ENCODE measurements at places on chromosomes 7 and 10.
A peak's percentile ranks its signal among the peaks of the same experiment; 100 is the strongest.

GRCh38 chr10:114499630-114500190 is 95.4 kb upstream of the AFAP1L2 start:
- DNase-seq = peak; percentile 59

- DNase-seq = no peak
These were observed 73.4 kb upstream of the ZNF722 start for GRCh38 chr7:63925262-63925625.

- no peak for DNase-seq
These were observed 18.8 kb downstream of the CAMK2B start for GRCh38 chr7:44306606-44307005.

DNA sequence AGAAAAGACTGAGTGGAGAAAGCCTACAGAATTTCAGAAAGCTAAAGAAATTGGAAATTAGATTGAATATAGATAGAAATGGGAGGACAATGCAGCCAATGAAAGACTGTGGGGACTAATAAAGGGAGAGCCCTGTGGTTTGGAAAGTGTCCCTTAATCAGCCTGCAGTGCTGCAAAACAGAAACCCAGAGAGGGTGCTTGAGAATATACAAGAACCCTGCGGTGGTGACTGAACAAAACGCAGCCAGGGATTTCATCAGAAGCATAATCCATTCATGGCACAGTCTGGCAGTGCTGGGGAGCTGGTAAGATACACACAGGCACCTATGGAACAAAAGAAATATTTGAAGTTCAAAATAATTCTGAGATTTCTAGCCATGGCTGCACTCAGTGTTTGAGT is 19.1 kb downstream of the CEP41 start:
- DNase-seq = no peak

GRCh38 chr10:128540781-128541761 is 414.8 kb upstream of the MKI67 start:
- DNase-seq = no peak

DNA sequence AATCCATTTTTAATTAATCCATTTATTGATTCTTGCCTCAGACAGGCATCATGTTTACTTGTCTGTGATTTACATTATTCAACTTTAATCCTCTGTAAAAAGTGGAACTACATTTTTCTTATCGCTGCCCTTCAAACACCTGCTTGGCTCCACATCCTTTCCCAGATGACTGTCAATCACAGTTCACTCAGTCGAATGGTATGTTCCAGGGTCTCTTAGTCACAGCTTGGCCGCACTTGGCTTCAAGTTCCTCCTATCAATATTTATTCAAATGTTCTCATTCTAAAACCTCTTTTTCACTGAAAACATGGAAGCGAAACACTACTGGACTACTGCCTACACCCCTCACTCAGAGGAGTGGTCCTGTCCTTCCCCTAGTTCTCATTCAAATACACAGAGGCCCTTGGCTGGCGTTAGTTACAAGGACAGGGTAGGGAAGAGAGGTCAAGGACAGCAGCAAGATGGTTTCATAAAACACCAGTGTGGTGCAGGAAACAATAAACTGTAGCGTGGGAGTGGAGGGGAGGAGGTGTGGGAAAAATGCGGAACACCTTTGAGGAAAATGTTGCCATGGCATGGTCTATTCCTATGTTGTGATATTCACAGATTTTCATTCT is 143.2 kb downstream of the USP6NL start:
- DNase-seq = no peak
